ENCODE measurements at places on chromosomes 2 and 18. TPM values are rescaled to one million over a fixed set of nuclear protein-coding genes. Genes with fewer than 3 reads are reported as not detected.

The TRIB2 gene
- total RNA-seq, result 126 TPM

The ASAP2 gene
- total RNA-seq, result not detected

GRCh38 chr2:23230885-23231284 is 154.1 kb upstream of the KLHL29 start:
- no peak for DNase-seq

- no peak for DNase-seq
Measured at GRCh38 chr18:40760251-40760650, 1194.8 kb upstream of the PIK3C3 start.

DNA sequence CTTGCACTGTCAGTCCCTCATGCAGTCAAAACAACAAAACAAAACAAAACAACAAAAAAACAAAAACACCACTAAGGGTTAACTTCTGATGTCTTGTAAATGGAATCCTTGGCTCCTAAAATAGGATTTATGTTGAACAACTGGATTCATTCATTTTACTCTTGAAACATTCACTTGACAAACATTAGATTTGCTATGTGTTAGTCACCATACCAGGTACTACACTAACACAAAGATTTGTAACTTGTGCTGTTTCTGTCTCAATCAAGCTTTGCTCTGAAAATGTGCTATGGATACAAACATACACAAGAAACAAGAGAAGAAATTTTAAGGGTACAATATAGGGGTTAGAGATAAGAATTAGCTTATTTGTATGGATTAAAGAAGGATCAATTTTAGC is 812.8 kb downstream of the LRP1B start:
- DNase-seq, result no peak

GRCh38 chr2:195151711-195152110 is 505.3 kb upstream of the SLC39A10 start:
- no peak for DNase-seq

DNA sequence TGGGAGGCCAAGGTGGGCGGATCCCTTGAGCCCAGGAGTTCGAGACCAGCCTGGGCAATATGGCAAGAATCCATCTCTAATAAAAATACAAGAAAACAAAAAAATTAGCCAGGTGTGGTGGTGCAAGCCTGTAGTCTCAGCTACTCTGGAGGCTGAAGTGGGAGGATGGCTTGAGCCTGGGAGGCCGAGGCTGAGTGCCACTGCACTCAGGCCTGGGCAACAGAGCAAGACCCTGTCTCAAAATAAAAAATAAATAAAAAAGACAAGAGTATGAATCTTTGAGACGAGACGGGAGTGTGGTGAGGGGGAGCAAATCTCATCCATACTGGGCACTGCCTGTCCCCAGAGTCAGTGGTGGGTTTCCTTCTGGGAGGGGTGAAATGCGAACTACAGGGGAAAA is 12.2 kb downstream of the GPR17 start:
- no peak for DNase-seq

- DNase-seq, result no peak
Measured at GRCh38 chr18:74528478-74528877, 5.8 kb upstream of the CNDP1 start.

The SH3RF3 gene
- total RNA-seq, result 2.2 TPM

GRCh38 chr18:21069468-21069867 is 42.1 kb downstream of the ROCK1 start:
- DNase-seq, result no peak

DNA sequence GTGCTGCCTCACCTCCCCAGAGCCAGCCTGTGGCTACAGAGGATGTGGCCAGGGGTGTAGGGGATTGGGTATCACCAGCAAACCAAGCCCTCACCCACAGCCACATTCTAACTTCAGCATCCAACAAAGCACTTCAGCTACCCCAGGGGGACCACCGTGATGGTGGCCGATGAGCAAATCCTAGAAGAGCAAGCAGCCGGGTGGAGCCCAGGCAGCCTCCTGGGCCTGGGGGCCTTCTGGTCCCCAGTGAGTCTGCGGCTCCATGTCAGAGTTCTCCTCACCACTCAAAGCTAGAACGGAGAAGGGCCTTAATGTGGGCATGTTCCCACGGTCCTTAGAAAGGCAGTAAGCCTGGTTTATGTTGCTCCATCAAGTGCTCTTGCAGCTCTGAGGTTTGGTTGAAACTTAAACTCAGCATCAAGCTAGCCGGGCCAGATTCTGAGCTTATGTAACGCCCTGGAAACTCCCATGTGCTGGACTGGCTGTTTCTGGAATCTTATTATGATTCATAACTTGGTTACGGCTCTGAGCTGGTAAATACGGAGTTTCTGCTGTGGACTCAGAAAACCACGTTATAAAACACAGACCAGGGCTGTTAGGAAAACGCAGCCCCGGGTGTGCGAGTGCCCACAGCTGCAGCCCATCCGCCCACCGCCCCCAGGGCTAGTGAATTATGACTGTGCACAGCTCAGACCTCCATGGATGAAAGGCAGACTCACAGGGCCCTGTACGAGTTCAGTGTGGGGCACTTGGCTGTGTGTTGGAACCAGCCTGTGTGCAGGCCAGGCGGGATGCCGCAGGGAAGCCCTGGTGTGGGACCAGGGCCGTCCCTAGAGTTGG is 99.8 kb downstream of the SEPTIN10 start:
- no peak for DNase-seq

Data from CD4-positive, alpha-beta memory T cell (primary cell).